ENCODE measurements at places on chromosomes 12 and 14.
A peak's percentile ranks its signal among the peaks of the same experiment; 100 is the strongest.

DNA sequence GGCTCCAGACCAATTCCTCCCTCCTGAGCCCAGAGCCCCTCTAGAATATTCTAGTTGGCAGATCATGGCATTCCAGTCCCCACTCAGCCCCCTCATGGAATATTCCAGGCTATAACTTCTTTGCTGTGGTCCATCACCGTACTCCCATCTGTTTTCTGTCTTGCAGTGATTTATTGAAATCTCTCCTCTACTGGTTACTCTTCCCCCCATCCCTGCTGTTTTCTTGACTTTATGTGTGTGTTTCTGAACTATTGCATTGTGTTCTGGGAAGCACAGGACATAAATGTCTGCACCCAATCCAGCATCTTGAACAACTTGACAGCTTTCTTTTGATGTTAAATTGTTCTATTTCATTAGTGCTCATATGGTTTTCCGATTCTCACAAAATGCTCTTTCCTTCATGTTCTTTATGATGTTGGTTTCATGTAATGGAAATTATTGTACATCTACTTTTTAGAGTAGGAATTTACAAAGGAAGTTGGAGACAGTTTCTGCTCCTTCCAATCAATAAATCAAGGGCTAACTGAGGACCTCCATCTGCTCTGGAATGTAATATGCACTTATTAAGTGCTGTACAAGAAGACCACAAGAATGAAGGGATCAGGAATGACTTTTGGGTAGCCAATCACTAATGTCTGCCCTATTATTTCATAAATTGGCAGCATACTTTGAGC, 26.3 kb downstream of the PDE6H start:
- DNase-seq: no peak

DNA sequence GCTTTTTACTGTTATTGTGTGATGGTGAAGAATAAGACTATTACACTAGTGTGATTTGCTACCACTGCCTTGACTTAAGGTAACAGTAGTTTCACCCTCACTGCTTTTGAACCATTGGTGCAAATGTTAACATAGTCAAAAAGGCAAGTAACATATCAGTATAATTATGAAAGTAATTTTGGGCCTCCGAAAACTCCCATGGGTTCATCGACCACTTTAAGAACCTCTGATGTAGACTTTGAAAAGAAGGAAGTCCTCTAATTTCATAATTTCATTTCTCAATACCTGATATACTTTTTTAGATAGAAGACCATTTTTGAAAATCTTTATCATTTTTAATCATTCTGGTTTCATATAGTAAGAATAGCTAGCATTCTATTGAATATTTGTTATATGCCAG, 57.7 kb downstream of the ETNK1 start:
- no peak for DNase-seq

DNA sequence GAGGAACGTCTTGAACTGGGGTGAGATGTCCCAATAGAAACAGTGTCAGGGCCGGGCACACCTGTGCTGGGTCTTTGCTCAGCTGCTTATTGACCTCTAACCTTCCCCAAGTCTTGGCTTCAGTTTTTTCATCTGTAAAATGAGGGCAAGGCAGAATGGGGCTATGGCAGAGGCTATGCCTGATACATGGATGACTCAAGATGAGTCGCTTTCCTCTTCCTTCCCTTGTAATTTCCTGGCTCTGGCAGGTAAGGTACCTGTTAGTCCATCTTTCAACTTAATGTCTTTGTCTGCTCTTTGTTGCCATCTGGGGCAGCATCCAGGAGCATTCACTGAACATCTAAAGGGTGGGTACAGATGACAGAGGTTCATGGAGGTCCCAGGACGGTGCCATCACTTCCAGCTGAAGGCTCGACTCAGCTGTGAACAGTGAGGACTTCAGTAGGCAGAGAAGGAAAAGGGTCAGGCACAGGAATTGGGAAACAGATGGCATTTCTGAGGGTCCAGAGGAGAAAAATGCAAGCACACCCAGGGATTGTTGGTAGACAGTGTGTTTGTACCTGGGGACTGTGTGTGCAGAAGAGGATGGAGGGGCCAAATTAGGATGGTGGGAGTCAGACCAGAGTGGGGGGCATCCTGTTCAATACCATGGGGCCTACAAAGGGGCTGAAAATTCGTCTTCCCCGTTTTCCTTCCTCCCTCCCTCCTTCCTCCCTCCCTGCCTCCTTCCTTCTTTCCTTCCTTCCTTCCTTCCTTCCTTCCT, 268.3 kb downstream of the VRK1 start:
- DNase-seq: no peak

DNA sequence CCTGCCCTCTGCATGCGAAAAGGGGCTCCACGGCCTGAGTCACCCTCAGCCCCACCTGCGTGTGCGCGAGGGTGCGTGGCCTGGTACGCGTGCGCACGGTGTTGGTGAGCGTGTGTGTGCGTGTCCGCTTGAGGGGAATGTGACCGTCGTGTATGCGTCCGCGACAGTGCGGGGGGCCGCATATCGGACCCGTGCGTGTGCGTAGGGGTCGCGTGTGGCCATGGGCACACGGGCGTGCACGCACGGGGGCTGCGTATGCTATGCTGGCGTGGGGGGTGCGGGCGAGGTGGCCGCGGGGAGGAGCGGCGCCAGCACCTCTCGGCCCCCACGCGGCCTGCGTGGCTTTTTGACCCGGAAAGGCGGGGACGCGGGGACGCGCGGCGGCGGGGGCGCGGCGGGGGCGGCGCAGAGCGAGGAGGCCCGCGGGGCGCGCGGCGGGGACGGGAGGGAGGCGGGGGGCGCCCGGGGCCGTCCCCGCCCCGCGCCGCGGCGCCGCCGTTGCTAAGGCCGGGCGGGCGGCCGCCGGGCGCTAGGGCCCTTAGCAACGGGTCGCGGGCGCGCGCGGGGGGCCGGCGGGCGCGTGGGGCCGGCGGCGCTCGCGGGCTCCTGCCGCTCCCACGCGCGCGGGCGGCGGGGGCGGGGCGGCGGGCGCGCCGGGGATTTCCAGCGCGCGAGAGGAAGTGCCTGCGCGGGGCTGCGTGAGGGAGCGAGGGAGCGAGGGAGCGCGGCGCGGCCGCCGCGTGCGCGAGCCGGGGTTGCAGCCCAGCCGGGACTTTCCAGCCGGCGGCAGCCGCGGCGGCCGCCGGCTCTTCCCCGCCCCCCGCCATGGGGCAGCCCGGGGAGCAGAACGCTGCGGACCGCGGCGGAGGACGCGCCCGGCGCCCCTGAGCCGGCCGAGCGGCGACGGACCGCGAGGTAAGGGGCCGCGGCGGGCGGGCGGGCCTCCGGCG, at the start of gene TRAF3:
Gene TRAF3 (plus strand): TSS at position 689 of the 950 bp plus-strand sequence. CDS start 92,753 bp downstream, outside the sequence.
- peak; percentile 53 for DNase-seq

DNA sequence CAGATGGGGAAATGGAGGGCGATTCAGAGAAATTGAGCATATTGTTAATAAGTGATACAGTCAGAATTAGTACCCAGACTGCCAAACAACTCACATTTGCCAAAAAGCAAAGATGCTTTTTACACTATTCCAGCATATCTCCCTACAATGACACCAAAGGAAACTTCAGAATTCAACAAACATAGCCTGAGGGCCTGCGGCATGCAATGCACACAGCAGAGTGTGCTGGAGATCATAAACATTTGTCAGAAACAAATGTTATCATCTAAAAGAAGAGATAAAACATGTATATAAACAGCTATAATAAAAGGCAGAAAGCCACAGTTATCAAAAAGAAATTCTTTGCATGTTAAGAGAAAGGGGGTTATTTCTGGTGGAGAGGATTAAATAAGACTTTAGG, 20.1 kb upstream of the GARIN6 start:
- no peak for DNase-seq

DNA sequence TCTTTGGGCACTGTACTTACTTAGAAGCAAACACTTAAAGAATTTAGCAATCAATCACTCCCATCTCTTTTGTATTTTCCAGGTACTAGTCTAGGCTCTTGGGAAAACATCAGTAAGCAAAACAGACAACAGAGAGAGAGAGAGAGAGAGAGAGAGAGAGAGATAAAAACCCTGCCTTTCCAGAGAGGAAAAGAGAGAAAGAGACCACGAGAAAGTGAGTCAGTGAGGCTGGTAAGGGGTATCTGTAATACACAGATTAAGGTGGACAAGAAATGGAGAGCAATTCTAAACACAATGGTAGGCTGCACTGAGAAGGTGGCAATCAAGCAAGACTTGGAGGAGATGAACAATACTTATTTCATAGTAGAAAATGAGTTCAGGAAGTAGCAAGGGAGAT, 119.9 kb upstream of the OVCH1 start:
- no peak for DNase-seq

GRCh38 chr12:117100851-117101673, 1.8 kb upstream of the TESC start:
- DNase-seq: no peak

GRCh38 chr14:85622106-85622505, 92.2 kb downstream of the FLRT2 start:
- DNase-seq: no peak

GRCh38 chr12:6635375-6635855, 344 bp downstream of the LPAR5 start:
- no peak for DNase-seq

GRCh38 chr12:120012067-120012621, 23.1 kb downstream of the BICDL1 start:
- DNase-seq: peak; percentile 4

DNA sequence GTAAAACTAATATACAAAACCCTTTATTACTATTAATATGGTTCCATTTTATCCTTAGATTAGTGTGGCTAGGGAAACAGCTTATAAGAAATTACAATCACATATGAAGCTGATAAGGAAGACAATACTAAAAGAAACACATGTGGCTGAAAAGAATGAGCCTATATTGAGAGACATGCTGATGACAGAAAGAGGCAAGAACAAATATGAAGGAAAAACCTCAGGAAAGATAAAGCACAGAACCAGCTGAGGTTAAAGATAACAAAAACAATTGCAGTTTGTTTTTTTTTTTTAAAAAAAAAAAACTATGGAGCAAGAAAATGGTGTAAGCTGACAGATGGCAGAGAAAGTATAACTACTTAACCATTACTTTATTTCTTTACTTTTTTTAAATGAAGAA, 69.2 kb upstream of the OSBPL8 start:
- DNase-seq: no peak

DNA sequence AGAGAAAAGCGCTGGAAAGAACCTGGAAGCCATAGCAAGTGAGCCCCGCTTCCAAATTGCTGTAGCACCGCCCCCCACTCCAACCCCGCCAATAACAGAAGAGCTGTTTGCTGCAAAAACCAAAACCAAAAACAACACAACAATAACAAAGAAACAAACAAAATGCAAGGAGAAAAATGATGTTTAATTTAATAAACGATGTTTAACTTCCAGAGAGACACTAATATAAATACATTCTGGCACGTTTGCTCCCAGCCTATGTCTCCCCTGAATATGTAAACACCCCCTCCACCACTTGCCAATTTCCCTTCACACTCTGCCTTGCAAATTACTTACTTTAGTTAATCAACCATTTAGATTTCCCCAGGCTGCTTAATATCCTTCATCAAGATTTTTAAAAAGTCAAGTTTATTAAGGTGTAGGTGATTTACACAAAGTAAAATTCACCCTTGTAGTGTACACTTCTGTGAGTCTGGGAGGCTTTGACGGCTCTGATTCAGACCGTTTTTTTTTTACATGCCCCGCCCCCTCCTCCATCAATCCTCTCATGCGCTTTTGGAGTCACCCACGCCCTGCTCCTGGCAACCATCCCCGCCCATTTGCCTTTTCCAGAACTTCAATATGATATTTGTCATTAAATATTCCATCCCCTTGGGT, 482 bp upstream of the IFI27L2 start:
- peak; percentile 12 for DNase-seq

- DNase-seq: peak; percentile 48
Observed at GRCh38 chr12:50088577-50089335, 3.6 kb downstream of the SMARCD1 start.

GRCh38 chr12:113119980-113120669, 15.4 kb downstream of the RASAL1 start:
- no peak for DNase-seq

DNA sequence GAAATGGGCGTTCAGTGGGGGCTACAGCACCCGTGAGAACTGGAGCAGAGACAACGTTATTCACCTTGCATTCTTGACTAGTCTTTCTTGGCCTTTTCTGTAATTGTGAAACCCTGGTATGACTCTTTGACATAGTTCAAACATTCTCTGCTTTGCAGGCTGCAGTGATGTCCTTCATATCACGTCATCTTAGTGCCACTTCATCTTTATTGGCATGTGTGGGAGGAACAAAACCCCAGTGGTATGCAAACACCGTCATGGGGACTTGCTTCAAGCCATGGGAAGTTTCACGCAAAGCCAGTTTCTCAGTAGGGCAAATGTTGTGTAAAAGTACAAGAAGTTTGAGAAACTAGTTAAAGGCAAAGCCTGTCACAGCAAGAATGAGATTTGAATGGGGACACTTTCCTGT, 20.2 kb upstream of the DUSP16 start:
- no peak for DNase-seq

GRCh38 chr12:97862072-97862471, 399.5 kb downstream of the RMST start:
- DNase-seq: no peak

- no peak for DNase-seq
Observed at GRCh38 chr14:97544571-97544970, 747.4 kb downstream of the VRK1 start.

GRCh38 chr12:49540229-49541139, 1.7 kb downstream of the KCNH3 start:
- DNase-seq: no peak

GRCh38 chr14:51464411-51464810, 187.3 kb upstream of the FRMD6 start:
- DNase-seq: no peak

GRCh38 chr14:89017417-89017816, 193.0 kb downstream of the TTC8 start:
- no peak for DNase-seq

- no peak for DNase-seq
Observed at GRCh38 chr14:23661542-23661941, 25.4 kb downstream of the DHRS2 start.

DNA sequence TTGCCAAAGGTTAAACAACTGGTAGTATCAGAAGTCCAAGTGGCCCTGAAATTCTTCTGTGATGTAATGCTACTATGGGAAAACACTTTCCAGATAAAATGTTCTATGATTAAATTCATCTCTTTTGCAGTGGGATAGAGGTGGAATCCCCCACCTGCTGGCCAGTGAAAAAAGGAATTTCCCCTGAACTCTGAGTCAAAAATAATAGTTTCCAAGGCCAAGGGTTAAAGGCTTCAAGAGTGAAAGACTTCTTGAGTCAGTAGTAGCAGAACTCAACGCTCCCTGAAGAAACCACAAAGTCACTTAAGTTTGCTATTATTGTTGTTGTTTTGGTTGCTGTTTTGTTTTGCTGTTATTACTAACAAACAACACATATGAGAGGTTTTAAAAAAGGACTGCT, 330.8 kb downstream of the SOX5 start:
- DNase-seq: no peak

GRCh38 chr14:35268946-35269345, 23.2 kb upstream of the PSMA6 start:
- no peak for DNase-seq

All from NCI-H1930 (cell line).